A549 treated with ZK216348 at 1 μM for 4 hours (cell line): ENCODE measurements at places on chromosomes 11 and 22. TPM values are rescaled to one million over a fixed set of nuclear protein-coding genes. Genes with fewer than 3 reads are reported as not detected.

The KCNQ1 gene
- total RNA-seq: 0.62 to 1.0 TPM (median 0.71 TPM) in 4 of 5 replicates, not detected in the other

The VPREB1 gene
- not detected in 5 replicates for total RNA-seq

The OR52E8 gene
- not detected in 5 replicates for total RNA-seq

The CCT8L2 gene
- total RNA-seq: not detected in 5 replicates

The MAPK8IP2 gene
- 1.9 to 4.8 TPM (median 4.1 TPM) in 5 replicates for total RNA-seq

The PITPNM1 gene
- 34.1 to 60.5 TPM (median 47.3 TPM) in 5 replicates for total RNA-seq

The CCDC15 gene
- 0.50 to 0.88 TPM (median 0.67 TPM) in 5 replicates for total RNA-seq

The DNAJB13 gene
- 0.22 to 1.4 TPM (median 0.53 TPM) in 5 replicates for total RNA-seq

The SCGB1C1 gene
- total RNA-seq: not detected in 5 replicates

The DDT gene
- total RNA-seq: 84.5 to 162 TPM (median 148 TPM) in 5 replicates

The ADAMTS15 gene
- total RNA-seq: 4.8 to 10.2 TPM (median 8.7 TPM) in 5 replicates

The PARVG gene
- not detected in 5 replicates for total RNA-seq

The FGF19 gene
- total RNA-seq: 0.09 to 0.14 TPM (median 0.10 TPM) in 4 of 5 replicates, not detected in the other

The PPFIBP2 gene
- total RNA-seq: 9.4 to 15.9 TPM (median 11.9 TPM) in 5 replicates

The ANGPTL5 gene
- total RNA-seq: 0.13 TPM in 1 of 5 replicates, not detected in the others

The OR5AK2 gene
- total RNA-seq: not detected in 5 replicates

The DNAJB7 gene
- total RNA-seq: not detected in 5 replicates

The SOX6 gene
- total RNA-seq: not detected in 5 replicates

The SERHL2 gene
- total RNA-seq: 0.14 to 0.27 TPM (median 0.26 TPM) in 3 of 5 replicates, not detected in the others

The LMNTD2 gene
- total RNA-seq: 1.5 to 4.4 TPM (median 2.8 TPM) in 5 replicates

The TMEM151A gene
- total RNA-seq: 1.2 to 4.3 TPM (median 3.5 TPM) in 5 replicates

The APOA1 gene
- total RNA-seq: 0.24 to 0.42 TPM (median 0.27 TPM) in 3 of 5 replicates, not detected in the others

The GGT5 gene
- total RNA-seq: 1.5 to 4.0 TPM (median 3.7 TPM) in 5 replicates

The HORMAD2 gene
- total RNA-seq: not detected in 5 replicates

The OR52N2 gene
- total RNA-seq: not detected in 5 replicates

The GVQW3 gene
- total RNA-seq: 0.28 to 1.5 TPM (median 1.1 TPM) in 5 replicates

The ACTN3 gene
- total RNA-seq: 0.15 TPM in 1 of 5 replicates, not detected in the others

The UBQLN3 gene
- not detected in 5 replicates for total RNA-seq

The NFAM1 gene
- total RNA-seq: 0.02 TPM in 1 of 5 replicates, not detected in the others

The ASRGL1 gene
- 12.7 to 13.7 TPM (median 13.1 TPM) in 5 replicates for total RNA-seq

The DRICH1 gene
- 0.28 to 0.52 TPM (median 0.39 TPM) in 3 of 5 replicates, not detected in the others for total RNA-seq

The OR52A1 gene
- not detected in 5 replicates for total RNA-seq

The HTR3B gene
- total RNA-seq: not detected in 5 replicates

The ZNF214 gene
- 0.49 to 1.5 TPM (median 0.73 TPM) in 5 replicates for total RNA-seq

The OR8G5 gene
- not detected in 5 replicates for total RNA-seq

The ARL2 gene
- 167 to 190 TPM (median 185 TPM) in 5 replicates for total RNA-seq

The PNPLA2 gene
- 26.3 to 59.2 TPM (median 52.4 TPM) in 5 replicates for total RNA-seq

The USP2 gene
- total RNA-seq: 0.42 to 1.1 TPM (median 0.70 TPM) in 5 replicates

The RCOR2 gene
- total RNA-seq: 0.64 to 1.0 TPM (median 0.95 TPM) in 5 replicates

The VSIG2 gene
- 0.20 to 0.28 TPM (median 0.24 TPM) in 3 of 5 replicates, not detected in the others for total RNA-seq

The CCDC73 gene
- 0.04 TPM in 1 of 5 replicates, not detected in the others for total RNA-seq

The NRXN2 gene
- total RNA-seq: 0.11 to 0.87 TPM (median 0.24 TPM) in 5 replicates

The C11orf87 gene
- not detected in 5 replicates for total RNA-seq

The OR51B5 gene
- total RNA-seq: 0.47 TPM in 1 of 5 replicates, not detected in the others

The LAYN gene
- total RNA-seq: 4.1 to 4.4 TPM (median 4.2 TPM) in 5 replicates

The B4GAT1 gene
- total RNA-seq: 11.0 to 19.7 TPM (median 18.7 TPM) in 5 replicates

The DESI1 gene
- total RNA-seq: 14.9 to 18.7 TPM (median 16.4 TPM) in 5 replicates

The GRK2 gene
- 24.2 to 47.0 TPM (median 42.2 TPM) in 5 replicates for total RNA-seq

The CSF2RB gene
- not detected in 5 replicates for total RNA-seq

The MOGAT2 gene
- not detected in 5 replicates for total RNA-seq

The SLC43A1 gene
- total RNA-seq: 2.1 to 3.7 TPM (median 2.9 TPM) in 5 replicates

The DBX1 gene
- not detected in 5 replicates for total RNA-seq

The OR6M1 gene
- total RNA-seq: not detected in 5 replicates

The YPEL1 gene
- 0.06 to 0.47 TPM (median 0.21 TPM) in 4 of 5 replicates, not detected in the other for total RNA-seq

The ART5 gene
- total RNA-seq: 0.18 to 0.70 TPM (median 0.25 TPM) in 4 of 5 replicates, not detected in the other

The EI24 gene
- 98.9 to 117 TPM (median 103 TPM) in 5 replicates for total RNA-seq

The FBLN1 gene
- total RNA-seq: 27.7 to 58.9 TPM (median 50.1 TPM) in 5 replicates

The VWCE gene
- 0.25 to 1.0 TPM (median 0.54 TPM) in 5 replicates for total RNA-seq

The BTG4 gene
- 0.21 to 0.27 TPM in 2 of 5 replicates, not detected in the others for total RNA-seq

The BRSK2 gene
- 6.5 to 7.9 TPM (median 6.9 TPM) in 5 replicates for total RNA-seq
